Stimulated activated CD4-positive, alpha-beta T cell treated with anti-CD3 and anti-CD28 coated beads, Interleukin-1b, Interleukin-23, amount 100 ng/mL, for 1 hour (primary cell): ENCODE measurements at places on chromosomes 1 and 21.

DNA sequence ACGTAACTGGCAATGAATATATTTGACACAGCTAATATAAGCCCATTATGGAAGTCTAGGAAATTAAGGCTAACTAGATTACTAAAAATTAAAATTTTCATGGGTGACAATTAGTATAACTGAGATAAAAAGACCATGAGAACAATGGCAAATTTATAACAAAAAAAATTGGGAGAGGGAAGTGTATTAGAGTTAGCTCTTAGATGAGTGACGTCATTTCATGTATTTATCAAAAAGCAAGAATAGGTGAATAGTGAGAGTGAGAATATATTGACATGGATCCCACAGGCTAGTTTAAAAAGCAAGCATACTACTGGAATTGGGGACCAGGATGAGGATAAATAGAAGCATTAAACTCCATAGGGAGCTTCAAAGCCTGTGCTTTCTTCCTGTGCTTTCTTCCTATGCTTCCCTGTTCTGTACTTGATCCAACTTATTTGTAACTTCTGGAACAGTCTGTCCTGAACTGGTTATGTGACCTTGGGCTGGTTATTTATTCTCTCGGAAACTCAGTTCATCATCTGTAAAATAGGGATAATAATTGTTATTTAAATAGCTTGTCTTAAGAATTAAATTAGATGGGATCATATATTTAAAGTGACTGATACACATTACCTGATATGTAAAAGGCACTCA, 9.1 kb downstream of the BCL9 start:
- DNase-seq = no peak

GRCh38 chr1:114828251-114828650, 26.4 kb upstream of the SYCP1 start:
- no peak for DNase-seq

DNA sequence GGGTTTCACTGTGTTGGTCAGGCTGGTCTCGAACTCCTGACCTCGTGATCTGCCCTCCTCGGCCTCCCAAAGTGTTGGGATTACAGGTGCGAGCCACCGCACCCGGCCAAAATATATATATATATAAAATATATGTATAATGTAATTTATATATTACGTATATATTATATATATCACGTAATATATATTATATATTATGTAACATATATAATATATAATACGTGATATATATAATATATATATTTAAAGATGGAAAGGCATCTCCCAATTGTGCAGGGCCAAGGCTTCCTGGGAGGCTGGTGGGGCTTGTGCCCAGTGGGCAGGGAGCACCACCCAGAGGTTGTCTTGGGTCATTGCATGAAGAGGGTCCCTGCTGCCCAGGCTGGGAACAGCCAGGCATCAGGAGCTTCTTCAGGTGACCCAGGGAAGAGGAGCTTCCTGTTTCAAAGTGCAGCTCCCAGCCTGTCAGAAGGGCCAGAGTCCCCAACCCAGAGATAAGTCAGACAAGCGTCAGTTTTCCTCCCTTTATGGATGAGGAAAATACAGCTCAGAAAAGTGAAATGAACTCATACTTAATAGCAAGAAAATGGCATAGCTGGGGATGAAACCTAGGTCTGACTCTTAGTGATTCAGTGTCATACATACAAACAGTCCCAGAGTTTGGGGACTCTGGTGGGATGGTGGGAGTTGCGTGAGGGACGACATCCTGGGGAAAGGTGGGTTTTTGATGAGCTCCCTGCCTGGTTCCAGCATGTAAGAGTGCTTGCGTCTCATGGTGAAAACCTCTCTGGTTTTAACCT, 12.0 kb downstream of the UBE2Q1 start:
- DNase-seq = no peak

GRCh38 chr1:92711473-92712165, 73.3 kb downstream of the EVI5 start:
- DNase-seq = no peak

- DNase-seq = no peak
These were observed 24.2 kb downstream of the SLC5A9 start for GRCh38 chr1:48246727-48247126.

- DNase-seq = no peak
These were observed 12.4 kb upstream of the PLXNA2 start for GRCh38 chr1:208256556-208256955.

DNA sequence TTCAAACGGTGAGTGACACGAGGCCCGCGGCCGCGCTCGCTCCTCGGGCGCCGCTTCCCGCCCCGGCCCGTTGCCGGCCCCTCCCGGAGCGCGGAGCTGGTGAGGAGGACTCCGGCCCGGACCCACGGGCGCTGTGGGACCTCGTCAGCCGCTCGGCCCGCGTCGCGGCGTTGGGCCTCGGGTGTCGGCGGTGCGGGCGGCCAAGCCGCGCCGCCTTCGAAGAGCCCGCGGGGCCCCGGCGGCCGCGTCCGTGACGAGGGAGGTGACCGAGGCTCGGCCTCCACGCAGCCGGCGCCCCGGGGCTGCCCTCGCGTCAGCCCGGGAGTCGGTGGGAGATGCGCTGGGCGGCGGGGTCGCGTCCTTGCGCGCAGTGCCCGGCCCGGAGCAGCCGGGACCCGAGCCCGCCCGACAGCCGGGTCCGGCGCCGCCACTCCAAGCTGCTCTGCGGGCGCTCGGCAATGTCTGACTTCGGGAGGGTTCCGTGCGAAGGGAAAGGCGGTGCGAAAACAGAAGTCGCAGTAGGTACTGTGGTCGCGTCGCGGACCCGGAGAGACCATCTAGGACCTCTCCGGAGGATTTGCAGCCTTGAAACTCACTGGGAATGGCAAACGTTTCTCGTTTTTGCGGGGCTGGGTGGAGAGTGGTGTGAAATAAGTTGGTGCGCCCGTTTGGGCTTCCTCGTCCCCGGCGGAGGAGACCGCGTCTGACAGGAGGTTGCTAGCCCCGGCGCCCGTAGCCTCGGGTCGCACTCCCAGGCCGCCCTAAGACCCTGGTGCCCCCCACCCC, 829 bp downstream of the SPEN start:
- DNase-seq = no peak

DNA sequence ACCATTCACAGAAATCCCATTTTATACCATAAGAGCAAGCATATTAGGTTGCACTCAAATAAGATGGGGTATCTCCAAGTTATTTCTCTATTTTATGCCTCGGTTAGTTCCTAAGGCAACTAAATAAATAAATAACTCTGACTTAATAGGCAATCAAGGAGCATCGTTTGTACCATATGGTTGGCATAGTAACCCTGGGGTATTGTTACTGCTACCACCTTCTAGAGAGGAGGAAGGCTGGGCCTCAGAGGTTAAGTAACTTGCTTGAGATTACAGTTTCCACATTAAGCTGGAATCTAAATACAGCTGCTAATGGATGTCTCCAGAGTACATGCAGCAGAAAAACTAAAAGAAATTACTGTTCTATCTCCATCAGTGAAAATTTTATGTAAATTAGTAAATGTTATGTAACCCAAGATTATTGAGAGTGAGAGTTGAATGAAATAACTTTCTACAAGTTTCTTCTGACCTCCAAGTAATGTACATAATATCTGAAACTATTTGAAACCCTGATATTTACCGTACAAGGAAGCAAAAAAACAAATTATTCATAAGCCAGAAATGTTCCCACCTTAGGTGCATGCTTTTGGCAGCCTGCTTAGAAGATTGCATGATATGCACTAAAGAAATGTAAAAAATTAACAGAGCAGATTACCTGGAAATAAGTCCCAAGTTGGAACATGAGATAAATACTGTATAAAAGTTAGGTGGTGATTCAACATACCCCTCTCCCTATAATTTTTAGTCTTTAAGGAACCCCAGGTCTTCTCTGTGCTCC, 127.0 kb downstream of the CRB1 start:
- no peak for DNase-seq

DNA sequence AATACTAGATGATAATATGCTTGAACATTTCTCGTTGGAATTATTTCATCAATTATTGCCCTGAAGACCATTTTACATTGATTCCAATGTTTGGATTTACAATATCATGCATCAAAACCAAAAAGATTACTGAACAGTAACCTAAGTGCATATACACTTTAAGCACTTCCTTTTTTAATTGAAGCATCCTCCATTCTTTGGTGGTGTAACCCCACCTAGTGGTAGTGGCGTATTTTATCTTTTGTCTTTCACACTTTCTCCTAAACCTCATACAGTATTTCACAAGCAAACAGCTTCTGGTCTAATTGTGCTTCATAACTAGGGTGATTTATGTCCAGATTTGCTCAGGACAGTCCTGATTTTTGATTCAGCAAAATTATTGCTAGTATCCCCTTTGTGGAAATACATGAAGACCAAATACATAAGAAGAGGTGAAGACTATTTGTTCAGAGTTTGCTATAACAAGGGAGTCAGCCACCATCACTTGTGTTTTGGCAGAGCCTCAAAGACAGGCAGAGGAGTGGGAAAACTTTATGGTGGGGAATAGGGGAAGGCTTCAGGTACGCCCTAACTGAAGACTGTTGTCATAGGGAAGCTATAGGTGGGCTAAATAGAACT, 3.4 kb upstream of the NVL start:
- no peak for DNase-seq

DNA sequence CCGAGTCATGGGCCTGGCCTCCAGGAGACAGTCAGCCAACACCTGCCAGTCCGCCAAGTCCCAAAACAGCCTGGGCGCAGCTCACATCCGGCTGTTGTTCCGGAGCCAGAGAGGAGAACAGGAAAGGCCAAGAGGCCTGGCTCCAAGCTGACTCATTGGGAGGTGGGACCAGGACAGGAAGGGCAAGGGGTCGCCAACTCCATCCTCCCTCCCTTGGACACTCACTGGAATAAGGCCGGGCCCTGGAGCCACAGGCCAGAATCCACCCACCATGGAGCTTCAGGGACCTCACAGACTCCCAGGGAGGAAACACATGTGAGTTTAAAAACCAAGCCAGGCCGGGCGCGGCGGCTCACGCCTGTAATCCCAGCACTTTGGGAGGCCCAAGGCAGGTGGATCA, 25.1 kb upstream of the CLIC4 start:
- DNase-seq = no peak

DNA sequence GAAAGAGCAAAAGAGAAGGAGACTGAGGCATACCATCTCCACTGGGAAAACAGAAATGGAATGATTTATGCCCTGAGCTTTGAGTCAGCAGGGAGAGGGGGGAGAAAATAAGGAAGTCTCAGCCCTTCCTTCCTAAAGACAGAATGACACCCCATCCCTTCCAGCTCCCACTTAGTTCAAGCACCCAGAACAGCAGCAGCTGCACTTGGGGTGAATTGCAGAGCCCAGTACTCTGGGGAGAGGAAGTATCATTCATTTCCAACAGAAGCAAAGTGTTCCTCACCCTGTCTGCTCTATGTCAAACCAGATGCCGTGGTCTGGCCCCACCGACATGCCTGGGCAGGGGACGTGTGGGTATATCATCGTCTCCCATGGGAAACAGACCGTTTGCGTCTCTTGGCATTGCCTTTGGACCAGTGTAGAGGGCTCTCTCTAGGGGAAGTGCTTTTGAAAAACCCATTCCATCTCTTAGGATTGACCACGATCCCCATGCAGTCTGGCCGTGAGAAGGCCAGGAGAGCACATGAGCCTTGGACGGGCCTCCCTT, 1.1 kb upstream of the KCNJ15 start:
- no peak for DNase-seq

DNA sequence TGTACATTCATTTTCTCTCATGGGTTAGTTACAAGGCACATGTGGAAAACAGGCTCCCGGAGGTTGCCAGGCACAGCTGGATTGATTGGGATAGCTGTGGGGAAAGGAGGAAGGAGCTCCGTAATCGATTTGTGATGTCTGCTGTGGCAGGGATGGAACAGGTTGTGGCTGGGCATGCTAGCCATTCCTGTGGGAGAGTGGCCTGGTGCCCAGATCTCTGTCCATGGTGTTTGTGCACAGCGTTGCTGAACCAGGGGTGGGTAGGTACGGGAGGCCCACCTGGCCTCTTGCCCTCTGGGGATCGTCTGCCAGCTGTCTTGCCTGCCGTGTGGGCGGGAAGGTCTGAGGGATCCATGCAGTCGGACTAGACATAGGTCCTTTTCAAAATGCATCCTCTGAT, 302.8 kb upstream of the VAMP3 start:
- no peak for DNase-seq

DNA sequence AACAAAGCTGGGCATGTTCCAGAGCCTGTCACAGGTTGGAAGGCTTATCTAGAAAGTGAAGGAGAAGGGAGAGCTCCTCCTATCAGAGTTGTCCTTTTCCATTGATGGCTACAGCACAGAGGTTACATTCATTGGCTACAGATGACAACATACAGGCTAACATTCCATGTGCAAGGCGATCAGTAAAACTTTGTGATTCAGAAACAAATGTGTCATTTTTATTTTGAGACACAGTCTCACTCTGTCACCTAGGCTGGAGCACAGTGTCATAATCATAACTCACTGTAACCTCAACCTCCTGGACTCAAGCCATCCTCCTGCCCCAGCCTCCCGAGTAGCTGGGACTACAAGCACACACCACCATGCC, 32.6 kb downstream of the TRIM67 start:
- DNase-seq = no peak

DNA sequence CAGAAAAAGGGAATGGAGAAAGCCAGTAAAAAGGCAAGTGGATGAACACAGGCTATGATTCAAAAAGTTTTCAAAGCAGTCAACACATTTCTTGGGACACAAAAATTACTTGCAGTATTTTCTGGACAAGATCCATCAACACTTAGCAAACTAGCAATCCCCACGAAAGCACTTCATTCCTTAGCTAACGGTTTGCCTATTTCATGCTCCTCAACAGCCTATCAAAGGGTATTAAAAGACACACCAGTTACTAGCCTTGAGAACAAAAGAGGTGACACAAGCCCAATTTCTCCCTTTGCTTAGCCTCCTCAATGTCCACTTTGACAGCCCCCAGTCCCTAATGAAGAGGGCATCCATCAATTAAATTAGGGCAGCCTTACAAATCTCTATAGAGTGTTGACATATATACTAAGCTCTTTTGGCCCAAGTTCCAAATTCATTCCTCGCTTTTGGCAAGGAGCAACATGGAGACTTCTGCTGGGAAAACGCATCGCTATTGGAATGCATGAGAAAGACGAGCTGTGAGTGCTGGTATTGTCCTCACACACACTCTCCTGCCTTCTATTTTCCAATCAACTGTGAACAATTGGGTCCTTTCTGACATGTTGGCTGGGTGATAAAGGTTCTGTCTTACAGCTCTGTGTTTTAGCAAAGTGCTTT, 180.0 kb downstream of the TNR start:
- no peak for DNase-seq
